ENCODE measurements at places on chromosomes 7 and 10. TPM values are rescaled to one million over a fixed set of nuclear protein-coding genes. Genes with fewer than 3 reads are reported as not detected.

GRCh38 chr10:93267521-93267920, 193.8 kb downstream of the CYP26A1 start:
- peaks cover 16% of the 10 kb centered on the region for H3K4me1 ChIP-seq
- H3K4me3 ChIP-seq, result no peak overlapping the region
- H3K27ac ChIP-seq, result peak overlapping the region; percentile 50
- H3K27me3 ChIP-seq, result peaks cover 2% of the 10 kb centered on the region

- H3K27ac ChIP-seq, result no peak overlapping the region
- H3K27me3 ChIP-seq, result peaks cover 25% of the 10 kb centered on the region
- H3K4me1 ChIP-seq, result no peaks in the 10 kb centered on the region
- no peak overlapping the region for H3K4me3 ChIP-seq
- no peak for DNase-seq
These were observed 102.3 kb downstream of the TBXAS1 start for GRCh38 chr7:139931190-139931934.

DNA sequence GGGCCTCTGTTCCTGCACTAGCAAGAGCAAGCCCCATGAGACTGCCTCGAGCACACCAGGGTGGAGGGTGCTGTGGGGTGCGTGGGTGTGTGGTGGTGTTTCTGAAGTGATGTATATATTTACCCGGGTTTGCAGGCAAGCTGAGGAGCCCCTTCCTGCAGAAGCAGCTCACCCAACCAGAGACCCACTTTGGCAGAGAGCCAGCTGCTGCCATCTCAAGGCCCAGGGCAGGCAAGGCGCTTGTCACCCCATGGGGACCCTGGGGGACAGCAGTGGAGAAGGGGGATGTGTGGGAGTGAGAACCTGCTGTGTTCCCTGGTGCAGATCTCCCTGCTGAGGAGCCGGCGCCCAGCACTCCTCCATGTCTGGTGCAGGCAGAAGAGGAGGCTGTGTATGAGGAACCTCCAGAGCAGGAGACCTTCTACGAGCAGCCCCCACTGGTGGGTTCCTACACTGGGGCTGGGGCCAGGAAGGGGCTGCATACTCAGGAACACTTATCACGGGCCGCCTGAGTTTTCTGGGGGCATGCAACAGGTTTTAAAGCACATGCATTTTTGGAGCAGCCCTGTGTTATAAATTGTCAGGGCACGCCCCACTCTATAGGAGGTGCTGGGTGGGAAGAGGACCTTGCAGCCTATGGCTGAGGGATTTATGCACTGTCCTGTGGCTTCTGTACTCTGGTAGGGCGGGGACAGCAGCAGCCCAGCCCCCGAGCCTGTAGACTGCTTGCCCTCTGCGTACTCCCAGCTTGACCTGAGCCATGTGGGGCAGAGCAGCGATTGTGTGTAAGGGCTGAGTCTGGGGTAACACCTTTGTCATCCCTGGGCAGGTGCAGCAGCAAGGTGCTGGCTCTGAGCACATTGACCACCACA, 5.9 kb downstream of the PGAM2 start:
- H3K36me3 ChIP-seq, result peaks cover 37% of the 10 kb centered on the region
- no peak overlapping the region for H3K27ac ChIP-seq
- no peaks in the 10 kb centered on the region for H3K27me3 ChIP-seq
- H3K4me1 ChIP-seq, result peaks cover 6% of the 10 kb centered on the region

Gene PALD1
- 0.26 TPM for total RNA-seq
